Activated CD8-positive, alpha-beta memory T cell treated with anti-CD3 and anti-CD28 coated beads for 1 hour (primary cell): ENCODE measurements at places on chromosomes 3 and 15.

GRCh38 chr3:41362638-41363559 is 163.6 kb downstream of the CTNNB1 start:
- DNase-seq, result no peak

DNA sequence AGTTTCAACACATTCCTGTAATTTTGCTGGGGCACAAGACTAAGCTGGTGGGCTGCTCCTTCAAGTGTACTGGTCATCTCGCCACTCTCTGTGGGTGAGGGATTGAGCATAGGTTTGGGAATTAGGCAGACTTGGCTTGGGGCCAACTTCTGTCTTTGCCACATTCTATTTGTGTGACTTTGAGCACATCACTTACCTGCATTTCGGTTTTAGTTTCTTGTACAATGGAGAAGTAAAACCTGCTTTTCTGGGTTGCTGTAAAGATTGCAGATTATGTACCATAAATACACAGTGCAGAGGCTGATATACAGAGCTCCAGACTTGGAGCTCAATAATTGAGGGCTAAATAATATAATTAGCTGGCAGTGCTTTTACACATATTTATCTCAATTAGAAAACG is 162.1 kb downstream of the C3orf38 start:
- no peak for DNase-seq

- no peak for DNase-seq
Observed at GRCh38 chr3:159726231-159726964, 262.2 kb upstream of the IL12A start.

- no peak for DNase-seq
Observed at GRCh38 chr3:97691354-97691753, 73.2 kb upstream of the ARL6 start.

DNA sequence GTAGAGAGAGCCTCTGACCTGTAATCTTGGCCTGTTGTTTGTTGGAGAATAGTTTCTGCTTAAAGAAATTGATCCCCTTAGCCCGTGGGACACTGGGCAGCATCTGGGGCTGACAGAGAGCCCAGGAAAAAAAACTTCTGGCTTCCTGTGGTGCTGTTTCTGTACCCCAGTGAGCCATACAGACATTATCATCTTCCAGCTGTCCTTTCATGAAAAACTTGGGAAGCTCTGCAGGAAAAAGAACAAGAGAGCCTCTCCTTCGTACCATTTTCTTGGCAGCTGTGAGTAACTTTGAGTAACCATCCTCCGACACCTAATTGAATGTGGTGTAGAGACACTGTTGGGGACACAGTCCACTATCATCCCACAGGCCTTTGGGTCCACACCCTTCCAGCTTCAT is 333.0 kb downstream of the SHQ1 start:
- DNase-seq, result no peak
